ENCODE measurements at places on chromosomes 2 and 18. TPM values are rescaled to one million over a fixed set of nuclear protein-coding genes. Genes with fewer than 3 reads are reported as not detected.

GRCh38 chr18:55401638-55402191, 186.3 kb downstream of the TCF4 start:
- peak overlapping the region; percentile 16 for H3K4me3 ChIP-seq
- no peaks in the 10 kb centered on the region for H3K36me3 ChIP-seq
- no peak for DNase-seq
- H3K4me1 ChIP-seq = peaks cover 21% of the 10 kb centered on the region
- peak overlapping the region; percentile 78 for H3K27ac ChIP-seq

Gene HOXD13
- total RNA-seq = not detected

- H3K36me3 ChIP-seq = no peaks in the 10 kb centered on the region
- peak overlapping the region; percentile 48 for H3K4me3 ChIP-seq
- peaks cover 46% of the 10 kb centered on the region for H3K4me1 ChIP-seq
Observed at GRCh38 chr2:231614559-231615057, 21.9 kb downstream of the TEX44 start.

Gene CRYGA
- total RNA-seq = not detected

Gene POTEF
- total RNA-seq = not detected

DNA sequence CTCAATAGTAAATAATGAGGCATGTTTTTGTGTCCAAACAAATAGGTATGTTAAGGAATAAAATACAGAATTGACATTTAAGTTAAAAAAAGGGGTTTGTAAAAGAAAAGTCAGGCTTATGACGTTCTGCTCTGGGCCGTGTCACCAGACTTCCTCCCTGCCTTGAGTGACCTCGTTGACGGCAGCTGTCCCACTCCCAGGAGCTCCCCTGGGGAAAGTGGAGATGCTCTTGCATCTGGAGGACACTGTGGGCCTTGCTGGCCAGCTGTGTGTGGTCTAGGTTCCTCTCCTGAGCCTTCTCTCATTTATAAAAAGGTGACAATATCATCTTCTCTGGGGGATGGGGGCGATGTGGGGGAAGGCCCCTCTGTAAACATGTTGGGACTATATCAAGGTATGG, 196.2 kb downstream of the CLIP4 start:
- no peak overlapping the region for H3K27ac ChIP-seq
- no peaks in the 10 kb centered on the region for H3K27me3 ChIP-seq
- DNase-seq = no peak
- peaks cover 23% of the 10 kb centered on the region for H3K4me1 ChIP-seq

DNA sequence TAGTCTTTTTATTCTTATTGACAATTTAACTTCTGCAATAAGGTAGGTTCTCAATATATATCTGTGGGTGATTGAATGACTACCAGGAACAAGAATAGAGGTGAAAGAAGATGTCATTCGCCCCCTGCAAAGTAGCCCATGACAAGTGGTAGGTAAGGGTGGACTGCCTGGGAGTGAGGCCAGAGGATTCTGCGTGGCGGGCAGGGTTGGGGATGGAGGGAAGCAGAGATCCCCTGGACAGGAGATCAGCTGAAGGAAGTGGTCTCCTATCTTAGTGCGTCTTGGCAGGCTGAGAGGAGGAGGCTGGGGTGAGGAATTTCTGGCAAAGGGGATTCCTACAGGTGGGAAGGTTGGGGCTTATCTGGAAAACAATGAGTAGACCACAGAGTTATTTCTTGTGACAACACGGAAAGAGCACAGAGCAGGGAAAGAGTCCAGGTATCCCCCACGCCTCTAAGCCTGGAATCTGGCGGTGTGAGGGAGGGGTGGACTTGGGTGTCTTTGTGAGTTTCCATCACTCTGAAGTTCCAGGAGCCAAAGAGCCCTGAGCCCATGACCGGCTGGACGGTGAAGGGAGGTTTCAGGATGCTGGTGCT, 21.5 kb upstream of the MYCN start:
- H3K4me1 ChIP-seq = no peaks in the 10 kb centered on the region
- H3K4me3 ChIP-seq = no peak overlapping the region
- H3K36me3 ChIP-seq = no peaks in the 10 kb centered on the region
- H3K27ac ChIP-seq = no peak overlapping the region

GRCh38 chr2:21590026-21590690, 466.4 kb downstream of the TDRD15 start:
- no peak overlapping the region for H3K4me3 ChIP-seq
- no peak overlapping the region for H3K27ac ChIP-seq
- no peaks in the 10 kb centered on the region for H3K36me3 ChIP-seq
- H3K27me3 ChIP-seq = no peaks in the 10 kb centered on the region

Gene UNC80
- 0.29 TPM for total RNA-seq

Gene CHRND
- total RNA-seq = not detected

Gene DSG1
- total RNA-seq = not detected

GRCh38 chr2:28904802-28905457, 10.5 kb downstream of the WDR43 start:
- H3K27ac ChIP-seq = no peak overlapping the region
- H3K4me3 ChIP-seq = no peak overlapping the region
- peaks cover 34% of the 10 kb centered on the region for H3K4me1 ChIP-seq
- no peaks in the 10 kb centered on the region for H3K27me3 ChIP-seq
- peaks cover 64% of the 10 kb centered on the region for H3K36me3 ChIP-seq
- no peak for DNase-seq

GRCh38 chr18:27838225-27838624, 338.7 kb downstream of the CDH2 start:
- no peak overlapping the region for H3K4me3 ChIP-seq
- no peak overlapping the region for H3K27ac ChIP-seq
- DNase-seq = no peak
- H3K27me3 ChIP-seq = no peaks in the 10 kb centered on the region
- H3K36me3 ChIP-seq = no peaks in the 10 kb centered on the region

GRCh38 chr2:23528690-23529089, 143.7 kb downstream of the KLHL29 start:
- H3K27me3 ChIP-seq = no peaks in the 10 kb centered on the region
- DNase-seq = no peak
- no peaks in the 10 kb centered on the region for H3K36me3 ChIP-seq
- H3K4me1 ChIP-seq = peaks cover 42% of the 10 kb centered on the region
- no peak overlapping the region for H3K4me3 ChIP-seq

DNA sequence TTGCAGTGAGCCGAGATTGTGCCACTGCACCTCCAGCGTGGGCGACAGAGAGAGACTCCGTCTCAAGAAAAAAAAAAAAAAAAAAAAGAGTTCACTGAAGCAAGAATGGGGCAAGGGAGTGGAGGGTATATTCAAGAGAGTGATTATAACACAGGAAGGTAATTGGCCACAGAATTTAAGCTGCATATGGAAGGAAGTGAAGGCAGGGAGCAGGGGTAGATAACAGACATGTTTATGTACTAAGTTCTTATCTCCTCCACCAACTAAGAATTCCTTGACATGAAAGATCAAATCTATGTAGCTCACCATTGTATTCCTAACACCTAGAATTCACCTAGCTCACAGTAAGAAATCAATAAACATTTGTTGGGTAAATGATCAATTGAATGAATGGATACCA, 37.3 kb downstream of the GKN2 start:
- H3K4me3 ChIP-seq = no peak overlapping the region
- H3K36me3 ChIP-seq = no peaks in the 10 kb centered on the region
- DNase-seq = no peak

Gene RGPD3
- total RNA-seq = 0.55 TPM

GRCh38 chr2:142463047-142463446, 332.2 kb upstream of the LRP1B start:
- no peak overlapping the region for H3K27ac ChIP-seq
- H3K4me1 ChIP-seq = no peaks in the 10 kb centered on the region
- H3K27me3 ChIP-seq = no peaks in the 10 kb centered on the region

Gene VIT
- 8.3 TPM for total RNA-seq

Gene ARHGAP15
- total RNA-seq = 6.8 TPM
